ENCODE measurements at places on chromosomes 3 and 15.

DNA sequence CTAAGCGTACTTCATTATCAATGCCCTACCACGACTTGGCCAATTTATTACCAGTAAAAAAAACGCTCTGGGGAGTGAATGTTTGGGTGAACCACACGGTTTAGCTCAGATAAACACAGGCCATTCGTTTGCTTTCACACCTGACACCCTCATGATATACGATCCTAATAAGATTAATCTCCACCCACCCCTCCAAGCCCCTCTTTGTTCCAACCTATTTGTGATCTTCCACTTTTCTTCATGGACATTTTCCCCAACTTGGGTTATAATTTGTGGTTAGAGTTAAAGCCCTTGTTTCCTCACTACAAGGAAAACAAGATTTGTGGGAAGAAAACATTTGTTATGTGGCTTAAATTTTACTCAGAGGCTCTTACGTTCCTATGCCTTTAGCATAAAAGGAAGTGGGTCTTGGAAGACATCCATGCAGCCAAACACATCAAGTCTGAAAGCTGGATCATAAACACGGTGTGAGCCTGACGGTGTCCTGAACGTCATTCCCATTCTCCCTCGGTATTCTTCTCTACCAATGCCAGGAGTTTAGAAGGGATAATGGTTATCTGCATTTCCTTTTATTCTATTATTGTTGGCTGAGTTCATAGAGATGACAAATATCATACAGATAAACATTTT is 518.9 kb downstream of the NR2F2 start:
- no peak for DNase-seq

DNA sequence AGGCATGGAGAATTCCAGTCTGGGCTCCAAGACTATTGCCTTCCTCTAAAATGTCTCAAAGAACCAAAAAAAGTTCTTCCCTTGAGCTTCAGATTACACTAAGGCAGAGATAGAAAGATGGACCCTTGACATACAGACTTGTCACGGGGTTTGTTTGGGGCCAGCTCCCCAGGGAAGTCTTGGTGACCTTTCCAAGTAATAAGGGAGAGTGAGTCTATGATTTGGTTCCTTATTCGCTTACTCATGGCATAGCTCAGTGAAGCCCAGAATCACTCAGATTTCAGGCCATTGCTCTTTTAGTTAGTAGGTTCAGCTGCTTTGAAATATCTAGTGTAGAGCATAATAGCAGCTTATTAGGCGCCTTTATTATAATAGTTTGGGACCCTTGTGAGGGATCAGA is 90.3 kb downstream of the PLCL2 start:
- no peak for DNase-seq

GRCh38 chr15:66004618-66005262 is 135.4 kb downstream of the RAB11A start:
- no peak for DNase-seq

GRCh38 chr3:102169915-102170479 is 264.8 kb upstream of the ZPLD1 start:
- no peak for DNase-seq

GRCh38 chr3:50345586-50346234 is at the start of gene ZMYND10:
Gene ZMYND10 (minus strand): TSS chr3:50345732. CDS start chr3:50345579, 153 bp downstream.
- DNase-seq = peak; percentile 77

- no peak for DNase-seq
Observed at GRCh38 chr3:141408596-141408995, 40.3 kb downstream of the ZBTB38 start.

DNA sequence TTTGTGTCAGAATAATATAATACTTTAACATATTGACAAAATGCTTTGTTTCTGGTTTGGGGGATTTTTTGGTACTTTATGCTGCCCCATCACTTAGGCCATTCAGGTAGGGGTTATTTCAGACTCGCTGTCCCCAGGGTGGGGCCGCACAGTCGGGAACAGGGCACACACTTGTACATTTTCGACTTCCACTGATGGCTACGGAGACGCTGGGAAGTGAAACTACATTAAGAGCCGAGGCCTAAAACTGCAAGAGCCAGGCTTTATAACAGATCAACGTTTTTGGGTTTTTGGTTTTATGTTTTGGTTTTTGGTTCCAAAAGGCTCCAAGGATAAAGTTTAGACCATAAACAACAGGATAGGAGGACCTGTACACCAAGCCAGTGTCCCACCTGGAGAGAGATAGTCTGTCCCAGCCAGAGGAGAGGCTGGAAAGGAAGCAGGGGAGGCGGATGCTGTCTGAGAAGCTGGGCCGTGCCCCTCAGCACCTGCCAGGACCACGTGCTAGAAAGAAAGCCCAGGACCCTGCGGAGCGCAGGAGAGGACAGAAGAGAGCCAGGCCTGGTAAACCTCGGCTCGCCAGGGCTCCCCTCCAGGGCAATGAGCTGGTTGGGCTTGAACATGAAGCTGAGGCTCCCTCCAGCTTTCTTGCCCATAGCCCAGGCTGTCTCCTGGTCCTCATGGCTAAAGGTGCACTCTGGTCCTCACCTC is 111.7 kb downstream of the CHSY1 start:
- no peak for DNase-seq

- DNase-seq = no peak
Observed at GRCh38 chr3:87436781-87437543, 160.6 kb upstream of the POU1F1 start.

- DNase-seq = no peak
Observed at GRCh38 chr3:143383421-143383820, 263.9 kb downstream of the CHST2 start.

DNA sequence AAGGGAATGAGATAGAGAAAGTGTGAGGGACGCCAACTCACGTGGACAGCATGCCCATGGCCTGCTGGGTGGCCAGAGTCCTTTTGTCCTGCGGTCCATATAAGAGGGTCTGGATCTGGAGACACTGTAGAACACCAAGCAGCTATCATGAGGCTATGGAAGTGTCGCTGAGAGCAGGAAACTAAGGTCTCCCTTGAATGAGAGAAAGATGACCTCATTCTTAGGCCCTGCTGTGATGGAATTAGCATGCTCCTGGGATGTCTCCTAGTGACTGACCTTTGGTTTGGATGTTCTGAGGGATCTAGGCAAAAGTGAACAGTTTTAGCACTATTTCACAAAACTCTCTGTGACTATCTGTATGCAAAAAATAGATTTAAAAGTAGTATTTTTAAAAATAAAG is 34.4 kb downstream of the SYNM start:
- no peak for DNase-seq

- no peak for DNase-seq
Observed at GRCh38 chr3:60610441-60611112, 640.7 kb downstream of the FHIT start.

DNA sequence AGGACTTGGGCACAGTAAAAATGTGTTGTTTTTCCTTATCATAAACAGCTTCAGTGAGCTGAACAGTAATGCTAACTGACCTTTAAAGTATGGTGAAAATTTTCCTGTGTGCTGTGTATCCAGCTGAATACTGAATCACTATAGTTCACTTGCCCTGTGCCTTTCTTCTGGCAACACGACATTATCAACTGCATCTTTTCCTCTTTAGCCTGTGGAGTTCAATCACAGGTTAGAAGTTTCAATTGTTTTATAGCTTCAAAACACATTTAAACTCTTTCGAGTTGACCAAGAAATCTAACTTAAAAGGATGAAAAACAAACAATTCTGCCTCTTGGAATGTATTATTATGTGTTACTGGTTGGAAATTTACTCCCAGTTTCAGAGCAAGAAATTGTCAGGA is 1120.7 kb upstream of the ALCAM start:
- no peak for DNase-seq

DNA sequence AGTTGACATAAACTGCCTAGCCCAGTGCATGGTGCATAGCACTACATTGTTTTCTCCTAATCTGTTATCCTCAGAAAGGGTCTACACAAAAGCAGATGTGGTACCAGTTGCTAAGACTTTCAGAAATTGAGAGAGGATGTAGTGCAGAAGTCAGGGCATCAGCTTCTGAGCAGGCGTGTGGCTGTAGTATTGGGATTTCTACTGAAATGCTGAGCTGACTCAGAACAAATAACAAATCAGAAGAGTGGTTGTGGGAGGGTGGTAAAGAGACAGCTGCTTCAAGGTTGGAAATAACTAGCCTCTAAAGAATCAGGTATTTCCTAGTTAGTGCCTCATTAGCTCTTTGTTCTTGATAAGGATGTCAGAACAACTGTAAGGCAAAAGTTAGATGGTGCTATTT is 161.3 kb downstream of the AKAP13 start:
- peak; percentile 26 for DNase-seq

- no peak for DNase-seq
Observed at GRCh38 chr3:158713094-158713499, 19.2 kb downstream of the RARRES1 start.

DNA sequence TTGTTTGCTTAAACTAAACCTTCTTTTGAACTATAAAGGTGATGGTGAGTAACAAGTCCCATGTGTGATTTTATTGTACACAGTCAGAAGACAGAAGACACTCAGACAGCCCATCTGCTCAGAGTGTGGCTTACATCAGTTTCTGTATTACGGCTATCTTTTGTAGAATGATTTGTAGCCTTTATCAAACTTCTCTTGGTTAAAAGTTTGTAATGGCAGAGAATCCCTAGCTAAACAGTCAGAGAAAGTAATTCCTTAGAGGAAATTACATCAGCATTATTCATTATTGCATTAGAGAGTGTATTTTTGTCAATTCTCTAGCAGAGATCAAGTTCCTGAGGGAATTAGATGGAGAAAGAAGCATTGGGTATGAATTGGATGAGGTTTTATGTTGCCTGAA is 500.8 kb downstream of the CNTN4 start:
- no peak for DNase-seq

DNA sequence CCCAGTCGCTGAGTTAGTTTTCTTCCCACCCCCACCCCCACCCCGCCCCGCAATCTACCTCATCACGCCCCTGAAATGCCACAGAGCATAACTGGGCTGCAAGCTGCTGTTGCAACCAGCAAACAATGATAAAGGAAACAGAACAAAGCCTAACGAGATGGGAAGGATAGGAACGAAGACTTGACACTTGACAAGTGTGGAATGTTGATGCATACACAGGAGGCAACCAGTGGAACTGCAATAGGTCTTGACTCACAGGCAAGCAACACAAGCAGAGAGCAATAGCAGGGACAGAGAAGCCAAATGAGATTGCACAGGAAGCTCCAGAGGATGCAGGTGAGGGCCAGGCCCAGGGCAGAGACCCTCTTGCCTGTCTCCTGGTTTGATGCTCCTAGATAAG is 225.9 kb downstream of the IGSF11 start:
- DNase-seq = no peak

DNA sequence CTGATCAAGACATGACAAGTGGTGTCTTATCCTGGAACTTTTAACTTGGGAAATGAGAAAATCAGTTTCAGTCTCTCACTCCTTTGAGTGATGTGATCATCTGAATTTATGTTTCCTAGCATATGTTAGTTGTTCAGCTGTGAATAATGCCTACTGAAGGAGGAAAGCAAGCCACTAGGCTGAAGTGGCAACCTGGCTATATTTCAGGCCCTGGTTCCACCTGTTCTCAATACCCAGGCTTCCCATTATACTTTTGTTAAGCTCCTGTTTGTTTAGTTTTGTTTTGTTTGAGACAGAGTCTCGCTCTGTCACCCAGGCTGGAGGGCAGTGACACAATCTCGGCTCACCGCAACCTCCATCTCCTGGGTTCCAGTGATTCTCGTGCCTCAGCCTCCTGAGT is 243.8 kb downstream of the ALCAM start:
- no peak for DNase-seq

GRCh38 chr3:175477651-175478224 is 618.6 kb downstream of the NAALADL2 start:
- no peak for DNase-seq

DNA sequence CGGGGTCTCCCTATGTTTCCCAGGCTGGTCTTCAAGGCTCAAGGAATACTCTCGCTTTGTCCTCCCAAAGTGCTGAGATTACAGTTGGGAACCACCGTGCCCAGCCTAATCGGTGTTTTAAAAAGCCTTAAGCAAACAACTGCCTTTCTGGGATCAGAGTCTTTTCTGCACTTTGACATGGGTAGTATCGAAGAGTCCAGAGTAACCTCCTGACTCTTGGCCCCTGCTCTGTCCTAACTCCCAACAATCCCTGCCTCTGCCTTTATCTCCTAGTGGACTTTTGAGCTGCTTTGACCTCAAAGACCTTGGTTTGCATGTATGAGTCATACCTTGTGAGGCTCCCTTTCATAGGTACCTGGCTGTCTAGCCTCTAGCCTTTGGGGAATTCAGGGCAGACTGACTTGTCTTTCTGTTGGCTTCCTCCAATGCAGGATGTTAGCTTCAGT is 21.0 kb upstream of the HACD2 start:
- no peak for DNase-seq

GRCh38 chr15:65071381-65071811 is 3.6 kb upstream of the RASL12 start:
- DNase-seq = no peak

DNA sequence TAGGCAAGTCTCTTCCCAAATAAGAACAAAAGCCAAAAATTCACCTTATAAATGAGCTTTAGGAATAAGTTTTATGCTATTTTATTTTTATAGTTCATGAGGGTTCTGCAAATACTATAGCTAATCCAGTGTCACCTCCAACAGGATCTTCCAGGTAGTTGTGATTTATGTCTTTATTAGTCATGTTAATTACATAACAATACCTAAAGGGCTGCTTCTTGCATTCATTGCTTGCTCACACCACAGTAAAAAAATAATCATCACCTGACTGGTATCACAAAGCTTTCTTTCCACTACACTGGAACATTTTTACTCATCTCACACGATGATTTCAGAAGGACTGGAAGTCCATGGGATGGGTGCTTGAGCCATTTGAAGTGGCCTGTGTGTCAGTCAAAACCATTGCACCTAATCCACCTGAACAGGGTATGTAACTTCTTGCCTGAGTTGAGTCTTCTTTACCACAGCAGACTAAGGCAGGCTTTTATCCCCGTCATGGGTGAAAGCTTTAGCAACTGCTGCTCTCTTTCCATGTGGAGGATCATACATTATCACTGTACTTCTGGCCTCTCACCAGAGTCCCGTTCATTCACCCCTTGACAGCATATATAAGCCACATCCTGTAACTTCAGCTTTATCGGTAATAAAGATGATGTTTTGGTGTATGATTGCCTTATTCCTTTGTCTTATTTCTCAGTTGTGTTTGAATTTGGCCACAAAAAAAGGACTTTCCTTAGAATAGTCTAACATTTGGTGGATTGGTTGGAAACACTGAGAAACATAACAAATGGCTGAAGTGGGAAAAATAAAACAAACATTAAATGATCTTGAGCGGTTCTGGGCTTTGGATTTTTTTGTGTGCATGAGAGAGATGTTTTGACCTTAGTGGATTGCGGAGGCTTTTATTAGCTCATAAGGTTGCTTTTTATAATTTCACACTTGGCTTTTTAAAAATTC is 382.6 kb upstream of the THBS1 start:
- DNase-seq = no peak

- no peak for DNase-seq
Observed at GRCh38 chr3:176120507-176120906, 1076.8 kb downstream of the TBL1XR1 start.

GRCh38 chr3:129626744-129627349 is 20.4 kb upstream of the PLXND1 start:
- peak; percentile 71 for DNase-seq

GRCh38 chr3:44555723-44556122 is 730 bp downstream of the ZKSCAN7 start:
- DNase-seq = no peak
